GM12878 (cell line): ENCODE measurements at places on chromosomes 7 and 10.

DNA sequence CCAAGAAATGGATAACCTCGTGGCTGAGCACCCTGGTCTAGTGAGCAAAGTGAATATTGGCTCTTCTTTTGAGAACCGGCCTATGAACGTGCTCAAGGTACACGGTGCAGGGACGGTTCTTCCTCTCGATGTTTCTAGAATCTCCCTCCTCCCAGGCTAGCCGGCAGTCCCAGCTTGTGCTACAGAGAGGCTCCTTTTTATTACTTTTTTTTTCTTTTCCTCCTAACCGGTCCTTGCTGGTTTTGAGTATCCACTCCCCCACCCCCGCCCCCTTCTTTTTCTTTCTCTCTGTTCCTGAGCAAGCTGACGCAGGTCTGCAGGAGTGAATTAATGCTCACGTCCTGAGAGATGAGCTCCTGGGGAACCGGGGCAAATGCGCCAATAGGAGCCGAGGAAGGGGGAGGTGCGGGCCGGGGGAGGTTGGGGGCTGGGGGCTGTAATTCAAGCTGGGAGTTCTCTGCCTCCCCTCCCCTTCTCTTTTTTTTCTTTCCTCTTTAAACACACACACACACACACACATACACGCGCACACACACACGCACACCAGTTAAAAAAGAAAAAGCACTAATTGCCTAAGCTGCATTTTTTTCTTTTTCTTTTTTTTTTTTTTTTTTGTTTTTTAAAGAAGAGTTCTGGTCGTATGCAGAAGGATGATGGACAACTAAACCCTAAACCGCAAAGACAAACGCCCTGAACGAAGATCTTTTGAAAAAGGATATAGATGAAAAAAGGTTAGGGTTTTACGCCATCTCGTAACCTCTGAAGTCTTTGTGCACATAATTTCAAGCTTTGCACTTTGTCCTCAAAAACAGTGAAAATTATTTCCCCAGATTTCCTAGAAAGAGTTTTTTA is 6.6 kb downstream of the CPA2 start:
- DNase-seq = no peak

DNA sequence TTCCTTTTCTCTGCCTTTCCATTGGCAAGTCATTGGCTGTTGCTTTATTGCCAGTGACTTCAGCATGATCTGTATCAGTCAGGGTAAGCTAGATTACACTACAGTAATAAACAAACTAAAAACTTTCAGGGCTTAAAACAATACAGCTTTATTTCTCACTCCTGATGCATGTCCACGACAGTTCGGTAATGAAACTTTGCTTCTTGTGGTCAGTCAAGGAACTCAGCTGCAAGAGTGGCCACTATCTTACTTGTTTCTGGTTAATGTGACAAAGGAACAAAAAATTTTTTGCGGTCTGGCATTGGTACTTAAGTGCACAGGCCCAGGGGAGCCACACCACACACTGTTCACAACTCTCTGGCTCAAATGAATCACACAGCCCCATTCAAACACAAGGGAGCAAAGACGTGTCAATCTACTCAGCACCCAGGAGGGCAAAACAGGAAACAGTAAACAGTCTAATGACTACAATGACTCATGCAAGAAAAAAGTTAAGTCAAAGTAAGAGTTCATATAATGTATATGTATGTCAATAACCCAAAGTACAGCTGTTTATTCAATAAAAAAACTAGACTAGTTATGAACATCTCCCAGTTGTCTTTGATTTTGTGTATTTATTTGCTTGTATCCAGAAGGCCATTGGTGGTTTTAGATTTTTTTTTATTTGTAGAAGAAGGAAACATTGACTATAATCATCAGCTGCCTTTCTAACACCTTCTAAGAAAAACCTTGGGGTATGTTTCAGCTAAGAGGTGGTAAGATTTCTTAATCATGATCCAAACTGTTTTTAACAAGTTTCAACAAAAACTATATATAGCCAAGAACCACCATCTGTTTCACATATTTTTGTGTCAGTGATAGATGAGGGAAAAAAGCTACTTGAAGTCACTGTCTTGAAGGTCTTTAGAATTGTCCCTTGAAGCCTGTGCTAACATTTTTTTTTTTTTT is 134.4 kb upstream of the FAM3C start:
- peak; percentile 99 for DNase-seq

GRCh38 chr10:13813550-13813949 is 226.8 kb downstream of the PRPF18 start:
- no peak for DNase-seq

DNA sequence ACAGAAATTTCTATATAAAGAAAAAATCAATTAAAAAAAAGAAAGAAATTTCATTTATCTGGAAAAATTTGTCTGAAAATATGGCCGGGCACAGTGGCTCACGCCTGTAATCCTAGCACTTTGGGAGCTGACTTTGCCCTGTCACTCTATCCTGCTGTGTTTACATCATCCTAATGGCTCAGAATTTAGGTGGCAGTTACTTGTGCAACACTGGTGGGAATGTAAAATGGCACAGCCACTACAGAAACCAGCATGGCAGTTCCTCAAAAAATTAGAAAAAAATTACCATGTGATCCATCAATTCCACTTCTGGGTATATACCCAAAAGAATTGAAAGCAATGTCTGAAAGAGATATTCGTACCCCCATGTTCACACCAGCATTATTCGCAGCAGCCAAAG is 405.2 kb upstream of the AUTS2 start:
- DNase-seq = no peak

- DNase-seq = no peak
Observed at GRCh38 chr7:158164101-158165095, 423.2 kb downstream of the PTPRN2 start.

DNA sequence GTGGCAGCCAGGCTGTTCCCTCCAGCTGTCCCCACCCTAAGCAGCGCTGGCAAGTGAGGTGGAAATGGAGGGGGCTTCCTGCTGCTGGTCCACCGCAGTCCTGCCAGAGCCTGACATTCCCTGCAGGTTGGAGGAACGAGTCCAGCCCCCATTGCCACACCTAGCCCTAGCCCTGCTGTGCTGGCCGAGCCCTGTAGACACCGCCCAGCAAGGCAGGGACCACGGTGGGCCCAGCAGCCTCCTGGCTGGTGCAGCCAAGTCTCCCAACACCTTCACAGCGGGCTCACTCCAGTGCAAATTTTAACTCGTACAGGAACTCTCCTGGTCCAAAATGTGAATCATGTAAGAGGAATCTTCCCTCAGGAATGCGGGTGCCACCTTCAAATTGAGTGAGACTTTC is 116.3 kb downstream of the PAXIP1 start:
- no peak for DNase-seq

DNA sequence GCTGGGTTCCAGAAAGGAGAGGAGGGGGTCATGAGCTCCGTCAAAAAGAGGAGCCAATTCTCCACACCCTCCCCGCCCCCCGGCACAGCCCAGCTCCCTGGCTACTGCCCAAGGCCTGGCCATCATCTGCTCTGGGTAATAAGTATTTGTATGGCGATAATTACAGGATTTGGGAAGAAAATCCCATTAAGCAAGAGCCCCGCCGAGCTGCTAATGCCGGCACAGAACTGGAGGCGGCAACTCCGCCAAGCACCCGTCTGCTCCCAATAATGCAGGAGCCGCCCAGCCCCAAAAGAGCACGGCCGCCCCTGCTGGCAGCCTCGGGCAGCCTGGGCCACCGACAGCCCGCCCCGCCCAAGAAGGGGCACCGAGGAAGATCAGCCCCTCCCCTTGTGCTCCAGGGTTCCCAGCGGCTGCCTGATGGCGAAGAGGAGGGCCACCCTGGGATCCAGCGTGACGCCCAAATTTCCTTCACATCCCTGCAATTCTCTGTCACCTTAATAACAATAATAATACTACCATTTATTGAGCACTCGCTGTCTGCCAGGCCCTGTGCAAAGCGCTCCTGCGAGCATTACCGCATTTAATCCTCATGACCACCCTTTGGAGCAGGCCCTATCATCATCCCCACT is 5.9 kb downstream of the SLIT1 start:
- no peak for DNase-seq

- no peak for DNase-seq
Observed at GRCh38 chr10:60821656-60822055, 43.4 kb downstream of the CDK1 start.

- no peak for DNase-seq
Observed at GRCh38 chr7:40921589-40922315, 781.1 kb downstream of the INHBA start.

- no peak for DNase-seq
Observed at GRCh38 chr7:92133133-92133736, 1.0 kb downstream of the CYP51A1 start.

GRCh38 chr10:121082984-121083383 is 231.8 kb downstream of the WDR11 start:
- DNase-seq = no peak

GRCh38 chr10:31476088-31476487 is 157.1 kb downstream of the ZEB1 start:
- DNase-seq = no peak

DNA sequence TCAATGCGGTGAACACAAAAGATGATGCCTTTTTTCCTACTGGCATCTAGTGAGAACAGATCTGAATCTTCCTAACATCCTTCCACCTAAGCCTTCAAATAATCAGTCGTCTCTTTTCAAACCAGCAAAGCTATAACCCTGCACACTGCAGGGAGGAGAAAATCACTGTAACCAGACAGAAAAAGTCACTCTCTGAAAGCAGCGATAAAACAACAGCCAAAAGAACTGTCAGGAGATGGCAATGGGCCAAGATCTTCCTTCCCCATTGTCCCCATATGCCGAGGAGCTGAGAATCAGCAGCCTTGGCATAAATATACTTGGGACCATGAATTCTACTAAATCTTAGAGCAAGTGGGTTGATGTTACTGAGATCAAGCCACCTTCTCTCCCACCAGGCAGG is 13.1 kb downstream of the FZD9 start:
- DNase-seq = no peak

DNA sequence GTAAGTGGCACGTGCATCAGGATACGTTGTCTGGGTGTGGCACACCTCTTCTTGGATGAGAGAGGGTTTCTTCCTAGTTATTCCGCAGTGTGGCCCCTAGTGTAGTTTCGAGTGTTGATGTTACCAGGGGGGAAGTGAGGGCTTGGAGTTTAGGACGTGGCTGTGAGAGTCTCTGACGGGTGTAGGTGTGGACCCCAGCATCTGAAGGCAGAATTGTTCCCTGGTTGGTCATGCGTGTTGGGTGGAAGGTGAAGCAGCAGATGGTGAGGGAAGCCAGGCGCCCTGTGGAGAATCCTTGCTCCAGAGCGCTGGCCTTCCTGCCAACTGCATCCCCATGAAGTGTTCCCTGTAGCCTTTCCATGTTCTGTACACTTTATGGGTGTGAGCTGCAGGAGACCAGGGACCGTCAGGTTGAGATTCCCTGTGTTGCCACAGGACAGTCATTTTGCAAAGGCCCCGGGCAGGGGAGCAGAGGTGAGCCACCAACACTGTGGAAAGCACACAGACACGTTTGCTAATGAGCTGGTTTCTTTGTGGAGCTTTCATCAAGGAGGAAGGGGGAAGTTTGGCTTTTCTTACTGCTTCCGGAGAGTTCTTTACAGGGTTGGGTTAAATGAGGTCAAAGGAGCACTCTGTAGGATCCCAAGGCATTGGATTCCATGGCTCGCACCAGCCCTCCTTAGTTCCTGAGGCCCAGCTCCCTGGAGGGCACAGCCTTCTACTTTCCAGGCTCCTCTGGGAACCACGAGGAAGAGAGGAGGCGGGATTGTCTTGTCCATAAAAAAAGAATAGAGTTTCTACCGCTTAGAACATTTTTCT is 32.0 kb downstream of the TSPAN14 start:
- DNase-seq = no peak

DNA sequence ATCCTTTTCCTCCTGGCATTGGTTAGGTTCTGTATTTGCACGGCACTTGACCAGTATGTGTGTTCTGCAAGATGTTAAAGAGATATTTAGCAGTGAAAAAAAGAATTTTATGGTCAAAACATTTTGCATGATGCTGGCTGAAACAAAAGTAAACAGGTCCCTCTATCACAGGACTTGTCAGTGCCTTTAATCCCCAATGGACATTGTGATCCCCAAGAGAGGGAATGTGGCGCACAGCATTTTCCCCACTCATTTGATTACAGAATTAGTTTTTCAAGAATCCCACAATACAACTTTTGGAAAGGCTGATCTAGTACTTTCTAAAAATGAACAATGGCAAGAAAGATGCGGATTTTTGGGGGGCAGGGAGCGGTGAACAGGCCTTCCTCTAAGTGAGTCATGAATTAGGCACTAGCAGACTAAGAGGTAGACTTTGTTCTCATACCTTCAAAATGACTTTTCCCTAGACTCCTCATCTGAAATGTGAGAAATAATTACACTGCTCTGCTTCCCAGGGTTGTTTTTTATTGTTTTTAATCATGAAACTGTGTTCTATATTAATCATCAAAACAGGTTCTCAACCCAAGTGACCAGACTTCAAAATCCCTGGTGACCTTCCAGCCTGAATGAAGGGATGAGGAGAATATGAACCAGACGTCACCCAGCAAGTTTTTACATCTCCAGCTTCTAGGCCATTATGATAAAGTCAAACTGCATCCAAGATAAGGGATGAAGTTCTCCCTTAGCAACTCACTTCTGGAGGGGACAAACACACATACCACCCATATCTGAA is 8.6 kb downstream of the FBXW4 start:
- no peak for DNase-seq

GRCh38 chr10:18665815-18666558 is 6.8 kb downstream of the ARL5B start:
- no peak for DNase-seq

DNA sequence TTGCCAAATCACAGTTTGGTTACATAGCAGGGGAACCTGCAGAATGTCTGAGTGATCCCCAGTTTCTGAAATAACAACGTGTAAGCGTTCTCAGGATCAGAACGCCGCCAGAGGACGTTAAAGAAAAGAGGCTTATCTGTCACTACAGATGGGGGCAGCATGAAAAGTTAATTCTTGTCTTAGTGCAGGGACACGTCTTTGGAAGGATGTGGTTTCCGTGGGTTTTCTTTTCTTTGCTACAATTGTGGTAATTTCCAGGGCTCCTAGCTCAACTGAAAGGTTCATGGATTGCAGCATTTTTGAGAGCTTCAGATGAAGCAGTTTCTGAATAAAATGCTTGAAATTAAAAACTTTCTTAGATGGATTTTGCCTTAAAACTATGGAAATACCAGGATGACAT is 106.6 kb downstream of the PRKCQ start:
- no peak for DNase-seq

DNA sequence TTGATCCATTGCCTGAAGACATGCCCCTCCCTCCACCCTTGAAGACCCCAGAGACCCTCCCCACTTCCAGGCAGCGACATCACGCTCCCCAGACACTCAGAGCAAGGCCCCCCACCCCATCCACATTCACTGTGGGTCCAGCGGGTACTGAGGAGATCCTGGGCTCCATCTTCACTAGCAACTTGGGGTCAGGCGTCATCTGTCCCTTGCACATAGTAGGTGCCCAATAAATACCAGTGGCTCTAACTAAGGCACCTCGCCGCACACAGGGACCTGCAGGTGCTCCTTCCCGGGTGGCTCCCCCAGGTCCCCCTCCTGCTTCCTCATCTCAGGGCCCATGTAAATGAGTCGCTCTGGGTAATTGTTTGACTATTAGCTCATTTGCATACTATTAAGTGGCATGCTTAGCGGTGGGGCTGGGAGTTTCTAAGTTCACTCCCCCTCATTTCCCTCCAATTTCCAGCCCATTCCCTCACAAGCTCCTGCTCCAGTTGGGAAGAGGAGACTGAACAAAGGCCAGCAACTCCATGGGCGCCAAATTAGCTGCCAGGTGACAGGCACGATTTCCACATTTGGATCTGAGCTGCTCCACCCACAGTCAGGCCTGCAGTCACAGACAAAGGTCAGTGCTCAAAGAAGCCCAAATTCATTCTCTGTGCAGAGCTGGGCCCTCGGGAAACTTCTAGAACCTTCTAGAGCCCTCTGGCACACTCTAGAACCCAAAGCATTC is 29.7 kb downstream of the EBF3 start:
- no peak for DNase-seq
